ENCODE measurements at places on chromosomes 5 and 9.

DNA sequence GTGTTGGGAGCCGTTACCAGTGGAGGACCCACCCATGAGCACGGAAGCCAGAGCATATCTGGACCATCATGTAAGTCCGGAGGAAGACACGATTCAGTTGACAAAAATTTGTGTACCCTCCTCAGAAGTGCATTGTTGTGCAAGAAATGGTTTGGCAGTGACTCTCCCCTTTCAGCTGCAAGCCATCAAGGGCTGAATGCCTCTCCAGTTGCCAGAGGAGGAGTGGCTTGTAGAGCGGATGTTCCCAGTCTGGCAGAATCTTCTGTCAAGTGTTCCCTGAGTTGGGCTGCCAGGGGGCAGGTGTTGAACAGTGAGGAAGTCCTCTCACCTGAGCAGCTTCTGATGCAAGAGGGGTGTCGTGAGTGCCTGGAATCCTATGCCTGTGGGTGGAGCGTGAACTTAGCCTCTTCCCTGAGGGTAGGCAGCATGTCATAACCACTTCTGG lies 27.6 kb upstream of the CDKN2AIPNL start:
- DNase-seq, result no peak

GRCh38 chr9:2286825-2287455 lies 271.8 kb downstream of the SMARCA2 start:
- no peak for DNase-seq

DNA sequence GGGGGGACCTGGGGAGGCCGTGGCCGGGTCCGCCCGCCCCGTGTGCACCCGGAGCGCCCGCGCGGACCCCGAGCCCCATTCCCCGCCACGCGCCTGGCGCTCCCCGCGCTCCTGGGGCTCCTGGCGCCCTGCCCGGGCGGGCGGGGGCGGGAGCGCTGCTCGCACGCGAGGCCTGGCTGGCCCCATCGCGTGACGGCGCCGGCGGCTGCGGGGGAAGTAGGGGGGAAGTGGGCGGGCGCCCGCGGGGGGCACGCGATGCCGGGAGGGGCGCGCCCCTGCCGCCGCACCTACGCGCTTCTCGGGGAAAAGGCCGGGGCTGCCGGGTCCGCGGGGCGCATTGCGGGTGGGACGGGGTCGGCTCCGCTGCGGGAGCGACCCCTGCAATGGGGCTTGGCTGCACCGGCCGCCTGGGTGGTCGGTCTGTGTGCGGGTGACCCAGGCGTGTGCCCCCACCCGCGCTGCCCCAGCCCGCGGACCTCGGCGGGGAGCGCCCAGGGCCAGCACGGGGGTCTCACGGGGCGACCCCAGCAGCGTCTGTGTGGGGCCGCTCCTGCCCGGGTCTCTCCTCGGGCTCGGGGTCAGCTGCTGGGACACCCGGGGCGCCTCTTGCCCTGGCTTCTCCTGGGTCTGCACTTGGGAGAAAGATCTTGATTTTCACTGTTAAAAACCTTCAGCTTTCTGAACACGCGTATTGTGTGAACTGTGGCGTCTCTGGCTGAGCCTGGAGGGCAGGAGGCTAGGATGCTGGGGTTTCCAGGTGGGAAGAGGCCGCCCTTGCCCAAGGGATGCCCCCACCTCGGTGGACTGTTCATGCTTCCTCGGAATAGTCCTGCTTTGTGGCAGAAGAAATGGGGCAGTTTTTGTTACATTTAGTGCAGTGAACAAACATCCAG lies 52.4 kb downstream of the AHRR start:
- peak; percentile 53 for DNase-seq

DNA sequence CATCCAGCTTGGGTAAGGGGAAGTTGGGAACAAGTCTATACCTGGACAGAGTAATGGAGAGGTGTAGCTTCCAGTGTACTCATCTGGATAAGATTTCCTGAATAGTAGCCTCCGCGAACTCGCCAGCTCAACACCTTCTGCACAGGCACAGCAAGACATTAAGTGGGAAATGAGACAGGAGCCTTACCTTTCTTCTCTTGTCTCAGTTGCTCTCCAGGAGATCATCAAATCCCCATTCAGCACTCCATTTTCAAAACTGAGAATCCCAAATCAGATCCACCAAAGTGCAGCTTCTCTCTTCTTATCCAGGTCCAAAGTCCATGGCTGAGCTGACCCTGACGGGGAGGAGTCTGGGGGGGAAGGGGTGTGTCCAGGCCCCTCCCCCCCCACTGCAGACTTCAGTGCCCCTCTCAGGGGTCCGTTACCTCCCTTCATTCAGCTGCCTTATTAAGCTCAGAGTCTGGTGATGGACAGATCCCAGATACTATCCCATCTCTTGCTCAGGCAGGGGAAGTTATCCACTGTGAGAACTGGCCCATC lies 5.9 kb upstream of the MGAT1 start:
- DNase-seq, result no peak

GRCh38 chr5:135353952-135354721 lies 44.9 kb downstream of the MACROH2A1 start:
- DNase-seq, result no peak

- no peak for DNase-seq
Observed at GRCh38 chr9:135244271-135245221, 157.1 kb downstream of the OLFM1 start.

DNA sequence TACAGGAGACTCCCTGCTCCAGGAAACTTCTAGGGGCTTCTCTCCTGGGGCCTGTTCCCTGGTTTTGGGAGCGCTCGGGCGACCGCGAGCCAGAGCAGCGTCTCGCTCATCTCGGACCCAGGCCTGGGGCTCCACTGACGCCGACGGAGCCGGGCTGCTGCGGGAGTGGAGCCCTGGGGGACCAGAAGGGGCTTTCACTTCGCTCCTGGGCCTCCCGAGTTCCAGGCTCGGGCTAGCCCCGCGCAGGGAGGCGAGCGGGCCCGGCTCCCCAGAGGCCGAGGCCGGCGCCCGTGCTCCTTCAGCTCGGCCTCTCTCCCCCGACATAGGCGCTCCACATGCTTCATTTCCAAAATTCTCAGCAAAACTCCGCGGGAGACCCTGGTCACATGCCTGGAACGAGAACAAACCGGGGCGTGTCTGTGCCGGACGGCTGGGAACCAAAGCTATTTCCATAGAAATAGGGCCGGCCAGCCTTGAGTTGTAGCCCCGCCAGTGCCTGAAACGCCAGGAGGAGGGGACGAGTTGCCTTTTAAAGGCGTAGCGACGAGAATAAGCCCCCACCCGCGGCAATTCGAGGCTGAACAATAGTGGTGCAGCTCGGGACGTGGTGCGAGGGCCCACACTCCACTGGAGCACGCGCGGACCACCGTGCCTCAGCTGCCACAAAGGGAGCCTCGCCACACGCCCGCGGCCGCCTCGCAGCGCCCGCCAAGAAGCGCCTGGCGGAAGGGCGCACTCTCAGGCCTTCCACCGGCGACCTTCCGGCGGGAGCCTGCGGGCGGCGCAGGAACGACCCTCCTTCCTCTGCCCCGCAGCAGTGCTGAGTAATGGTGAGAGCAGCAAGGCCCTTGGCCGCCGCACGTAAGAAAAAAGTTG lies 1.1 kb upstream of the G3BP1 start:
- DNase-seq, result no peak

- DNase-seq, result no peak
Observed at GRCh38 chr9:122337556-122337929, 33.3 kb upstream of the PTGS1 start.

- peak; percentile 54 for DNase-seq
Observed at GRCh38 chr9:133726401-133727276, 11.5 kb downstream of the SARDH start.

DNA sequence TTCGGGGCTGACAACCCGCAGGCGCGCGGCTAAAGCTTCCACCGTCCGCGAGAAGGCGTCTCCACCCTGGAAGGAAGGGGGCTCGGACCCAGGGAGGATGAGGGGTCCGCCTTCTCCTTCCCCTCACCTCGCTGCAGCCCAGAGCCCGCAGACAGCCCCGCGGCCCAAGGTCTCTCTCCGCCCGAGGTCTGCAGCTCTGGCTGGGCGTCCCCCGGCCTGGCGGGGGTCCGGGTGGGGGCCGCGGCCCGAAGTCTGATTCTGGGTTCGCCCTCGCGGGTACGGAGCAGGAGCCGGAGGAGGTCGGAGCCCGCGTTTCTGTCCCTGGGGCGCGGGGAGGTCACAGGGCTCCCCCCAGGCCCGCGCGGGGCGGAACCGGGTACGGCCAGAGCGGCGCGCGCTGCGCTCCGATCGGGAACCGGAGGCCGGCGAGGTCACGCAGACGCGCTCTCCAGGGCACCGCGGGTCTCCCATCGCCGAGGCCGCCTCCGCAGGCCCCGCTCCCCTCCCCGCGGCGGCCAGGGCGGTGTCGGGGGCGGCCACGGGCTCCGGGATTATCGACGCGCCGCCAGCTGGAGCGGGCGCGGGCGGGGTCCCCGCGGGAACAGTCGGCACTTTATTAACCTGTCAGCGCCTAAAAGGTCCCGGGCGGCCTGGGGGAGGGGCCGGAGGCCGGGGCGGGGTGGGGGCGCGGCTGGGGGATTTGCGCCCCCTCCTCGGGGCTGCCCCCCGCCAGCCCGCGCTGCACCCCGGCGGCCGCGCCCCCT lies 11.6 kb downstream of the LHX3 start:
- DNase-seq, result no peak

DNA sequence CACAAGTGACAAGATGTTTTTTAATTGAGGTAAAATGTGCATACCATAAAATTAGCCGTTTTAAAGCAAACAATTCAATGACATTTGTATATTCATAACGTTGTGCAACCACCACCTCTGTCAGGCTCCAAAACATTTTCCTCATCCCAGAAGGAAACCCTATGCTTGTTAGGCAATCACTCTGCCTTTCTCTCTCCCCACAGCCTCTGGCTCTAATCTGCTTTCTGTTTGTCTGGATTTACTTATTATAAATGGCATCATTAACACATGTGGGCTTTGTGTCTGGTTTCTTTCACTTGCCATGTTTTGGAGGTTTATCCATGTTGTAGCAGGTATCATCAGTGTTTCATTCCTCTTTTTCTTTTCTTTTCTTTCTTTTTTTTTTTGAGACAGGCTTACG lies 1.4 kb upstream of the N4BP3 start:
- no peak for DNase-seq

GRCh38 chr5:1152156-1152555 lies 40.3 kb upstream of the SLC12A7 start:
- no peak for DNase-seq

GRCh38 chr9:14391620-14392019 lies 77.7 kb upstream of the NFIB start:
- no peak for DNase-seq

DNA sequence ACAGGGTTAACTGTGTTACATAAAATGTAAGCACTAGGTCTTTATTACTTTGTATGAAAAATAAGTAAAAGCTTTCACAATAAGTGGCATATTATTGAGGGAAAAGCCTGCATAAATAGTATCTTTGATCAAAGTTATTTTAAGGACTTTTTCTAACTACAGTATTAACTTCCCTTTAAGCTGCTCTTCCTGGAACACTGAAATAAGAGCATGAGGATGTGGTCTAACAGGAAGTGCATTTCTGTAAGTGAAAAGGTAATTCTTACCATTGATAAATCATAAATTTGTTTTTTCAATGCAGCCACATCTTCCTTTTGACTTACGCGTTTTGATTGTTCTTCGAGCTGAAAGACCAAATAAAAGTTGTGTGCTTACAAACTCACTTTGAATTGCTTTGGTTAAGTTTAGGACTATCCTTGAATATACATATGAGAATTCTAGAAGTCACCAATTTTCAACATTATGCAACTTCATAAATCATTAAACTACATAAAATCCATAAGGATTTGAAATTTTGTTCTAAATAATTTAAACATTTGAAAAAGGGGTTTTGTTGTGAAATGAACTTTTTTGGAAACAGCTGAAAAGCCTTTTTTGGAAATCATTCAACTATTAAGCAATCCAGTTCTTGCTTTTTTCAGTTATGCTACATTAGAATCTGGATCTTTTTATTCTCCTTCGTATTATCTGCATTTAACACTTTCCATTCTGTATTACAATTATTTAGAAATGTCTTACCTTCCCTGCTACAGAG lies 50.6 kb downstream of the RASEF start:
- DNase-seq, result no peak

GRCh38 chr9:78746010-78746409 lies 449.1 kb downstream of the PSAT1 start:
- DNase-seq, result no peak

- DNase-seq, result no peak
Observed at GRCh38 chr5:127876384-127876783, 173.2 kb downstream of the CCDC192 start.

GRCh38 chr9:23779220-23779619 lies 46.8 kb downstream of the ELAVL2 start:
- DNase-seq, result no peak

DNA sequence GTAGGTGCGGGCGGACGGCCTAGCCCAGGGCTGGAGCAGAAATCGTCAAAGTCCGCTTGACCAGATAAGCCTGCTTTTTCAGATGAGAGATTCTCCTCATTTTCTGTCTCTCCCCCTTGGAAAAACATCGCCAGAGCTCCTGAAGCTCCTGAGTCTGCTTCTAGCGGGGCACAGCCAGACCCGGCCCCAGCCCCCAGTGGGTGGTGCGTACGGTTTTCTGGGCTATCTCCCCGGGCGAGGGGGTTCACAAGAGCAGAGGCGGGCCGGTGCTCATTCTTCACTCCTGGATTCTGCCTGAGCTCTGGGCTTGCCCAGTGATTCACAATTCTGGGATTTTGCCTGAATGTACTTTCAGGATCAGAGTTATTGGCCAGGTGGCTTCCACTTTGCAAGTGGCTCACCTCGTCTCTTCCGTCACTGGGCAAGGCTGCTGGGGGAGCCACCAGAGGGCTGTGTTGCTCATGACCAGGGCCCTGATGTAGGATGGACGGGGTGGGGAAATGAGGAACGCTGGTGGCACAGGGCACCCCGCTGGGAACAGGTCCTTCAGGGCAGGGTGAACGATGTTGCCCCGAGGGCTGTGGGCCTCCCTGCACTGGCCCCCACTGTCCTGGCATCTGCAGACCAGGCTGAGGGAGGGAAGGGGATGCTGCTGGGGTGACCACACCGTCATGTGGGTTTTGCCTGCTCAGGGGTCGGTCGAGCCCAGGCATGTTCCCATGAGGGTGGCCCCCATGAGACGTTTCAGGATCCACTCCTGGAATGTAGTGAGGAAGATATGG lies 6.3 kb downstream of the SEC16A start:
- no peak for DNase-seq

GRCh38 chr5:172659909-172660628 lies 19.0 kb downstream of the NEURL1B start:
- DNase-seq, result no peak

DNA sequence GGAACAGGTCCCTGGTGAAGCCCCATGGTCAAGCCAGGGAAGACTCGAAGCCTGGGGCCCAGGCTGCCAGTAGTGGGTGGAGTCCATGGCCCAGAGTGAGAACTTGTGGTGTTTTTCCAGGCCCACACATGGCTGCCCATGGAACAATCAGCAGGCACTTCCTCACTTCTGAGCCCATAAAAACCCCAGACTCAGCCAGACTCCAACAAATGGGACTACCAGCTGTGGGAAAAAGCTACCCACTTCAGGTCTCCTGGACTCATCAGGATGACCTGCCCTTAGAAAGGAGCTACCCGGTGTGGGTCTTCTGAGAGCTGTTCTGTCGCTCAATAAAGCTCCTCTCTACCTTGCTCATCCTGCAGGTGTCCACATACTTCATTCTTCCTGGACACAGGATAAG lies 108.9 kb downstream of the ST8SIA4 start:
- DNase-seq, result no peak

DNA sequence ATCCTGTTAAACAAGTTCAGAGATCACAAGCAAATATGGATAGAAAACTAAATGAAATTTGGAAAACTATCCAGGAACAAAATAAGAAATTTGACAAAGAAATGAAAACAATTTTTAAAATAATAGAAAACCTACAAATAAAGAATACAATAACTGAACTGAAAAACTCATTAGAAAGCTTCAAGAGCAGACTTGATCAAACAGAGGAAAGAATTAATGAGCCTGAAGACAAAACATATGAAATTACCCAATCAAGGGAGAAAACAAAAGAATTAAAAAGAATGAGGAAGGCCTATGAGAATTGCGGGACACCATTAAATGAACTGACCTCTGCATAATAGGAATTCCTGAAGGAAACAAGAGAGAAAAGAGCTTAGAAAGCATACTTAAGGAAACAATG lies 39.8 kb upstream of the TNPO1 start:
- no peak for DNase-seq
